Smooth muscle cell of the pulmonary artery (primary cell): ENCODE measurements at places on chromosomes 7 and 10. TPM values are rescaled to one million over a fixed set of nuclear protein-coding genes. Genes with fewer than 3 reads are reported as not detected.

Gene ADAP1
- 4.4 and 4.8 TPM in 2 replicates for total RNA-seq

Gene EEPD1
- 3.6 and 3.8 TPM in 2 replicates for total RNA-seq

Gene LRIT1
- not detected in 2 replicates for total RNA-seq

Gene TRA2A
- 22.9 and 24.2 TPM in 2 replicates for total RNA-seq

Gene PKD2L1
- not detected in 2 replicates for total RNA-seq

Gene ZNF736
- 7.4 and 8.9 TPM in 2 replicates for total RNA-seq

Gene PTPRE
- 4.8 and 14.5 TPM in 2 replicates for total RNA-seq

Gene SPDYE1
- total RNA-seq, result not detected in 2 replicates

Gene C10orf53
- total RNA-seq, result not detected in 2 replicates

Gene INSYN2A
- total RNA-seq, result 0.13 and 0.59 TPM in 2 replicates

Gene A1CF
- not detected in 2 replicates for total RNA-seq

Gene FKBP6
- not detected in 2 replicates for total RNA-seq

Gene RELN
- 86.7 and 200 TPM in 2 replicates for total RNA-seq

Gene MKLN1
- 43.2 and 51.8 TPM in 2 replicates for total RNA-seq

Gene TAF6
- total RNA-seq, result 63.1 and 64.4 TPM in 2 replicates

Gene SPDYE6
- not detected in 2 replicates for total RNA-seq

Gene IQUB
- total RNA-seq, result 0.63 and 0.85 TPM in 2 replicates
